ENCODE measurements at places on chromosomes 5 and 9.
A peak's percentile ranks its signal among the peaks of the same experiment; 100 is the strongest.

GRCh38 chr5:11791792-11792191 lies 112.5 kb downstream of the CTNND2 start:
- no peak for DNase-seq

- DNase-seq = peak; percentile 76
Measured at GRCh38 chr5:79850316-79850822, 140.7 kb downstream of the MTX3 start.

DNA sequence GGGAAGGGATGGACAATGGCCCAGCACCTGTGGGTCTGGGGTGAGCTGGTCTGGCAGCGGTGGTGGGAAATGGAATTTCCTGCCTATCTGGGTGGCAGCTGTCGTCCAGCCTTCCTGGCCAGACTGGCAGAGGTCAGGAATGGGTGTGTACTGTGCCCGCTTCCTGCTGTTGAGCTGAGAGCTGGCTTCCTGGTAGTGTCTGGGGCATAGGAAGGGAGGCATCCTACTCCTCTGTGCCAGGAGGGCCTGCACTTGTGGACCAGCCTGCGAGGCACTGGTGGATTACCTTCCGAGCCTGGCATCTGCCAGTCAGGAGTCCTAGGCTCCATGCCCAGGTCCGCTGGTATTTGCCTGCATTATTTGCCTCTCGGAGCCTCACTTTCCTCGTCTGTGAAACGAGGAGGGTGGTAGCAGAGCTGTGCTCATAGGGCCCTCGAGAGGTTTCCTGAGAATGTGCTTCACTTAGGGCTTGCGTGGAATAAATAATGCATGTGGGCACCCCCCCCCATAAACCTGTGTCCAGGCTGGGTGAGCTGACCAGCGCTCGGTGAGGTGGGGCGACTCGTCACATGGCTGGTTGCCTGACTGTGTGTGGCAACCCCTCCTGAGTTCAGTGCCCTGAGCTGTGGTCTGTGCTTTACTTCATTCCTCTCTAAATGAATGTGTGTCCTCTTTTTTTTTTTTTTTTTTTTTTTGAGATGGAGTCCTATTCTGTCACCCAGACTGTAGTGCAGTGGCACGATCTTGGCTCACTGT lies 47.7 kb downstream of the HMCN2 start:
- DNase-seq = no peak

DNA sequence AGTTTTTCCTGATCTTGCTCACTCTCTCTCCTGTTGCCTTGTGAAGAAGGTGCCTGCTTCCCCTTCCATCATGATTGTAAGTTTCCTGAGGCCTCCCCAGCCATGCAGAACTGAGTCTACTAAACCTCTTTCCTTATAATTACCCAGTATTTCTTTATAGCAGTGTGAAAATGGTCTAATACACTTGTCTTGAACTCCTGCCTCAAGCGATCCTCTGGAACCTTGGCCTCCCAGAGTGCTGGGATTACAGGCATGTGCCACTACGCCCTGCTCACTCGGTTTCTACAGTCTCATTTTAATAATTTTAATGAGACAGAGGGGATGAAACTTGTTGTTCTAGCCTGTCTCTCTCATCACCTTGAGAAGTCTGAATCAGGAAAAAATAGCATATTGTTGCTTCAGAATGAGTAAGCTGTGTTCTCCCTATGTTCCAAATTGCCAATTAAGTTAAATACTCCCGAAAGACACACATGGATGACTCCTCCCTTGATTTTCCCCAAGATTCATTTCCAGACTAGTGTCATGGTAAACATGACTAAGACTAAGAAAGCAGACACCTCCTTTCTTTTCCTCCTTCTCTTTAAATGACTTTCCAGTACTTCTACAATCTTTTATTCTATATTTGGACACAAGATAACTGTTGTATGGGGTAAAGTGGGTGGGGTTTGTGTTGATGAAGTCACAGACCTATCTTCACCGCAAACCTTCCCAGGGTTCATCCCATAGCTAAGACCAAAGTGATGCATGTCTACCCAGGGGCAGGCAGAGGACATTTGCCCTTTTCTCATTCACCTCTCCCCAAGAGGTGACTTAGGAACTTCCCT lies 7.8 kb upstream of the DNAJC18 start:
- no peak for DNase-seq

DNA sequence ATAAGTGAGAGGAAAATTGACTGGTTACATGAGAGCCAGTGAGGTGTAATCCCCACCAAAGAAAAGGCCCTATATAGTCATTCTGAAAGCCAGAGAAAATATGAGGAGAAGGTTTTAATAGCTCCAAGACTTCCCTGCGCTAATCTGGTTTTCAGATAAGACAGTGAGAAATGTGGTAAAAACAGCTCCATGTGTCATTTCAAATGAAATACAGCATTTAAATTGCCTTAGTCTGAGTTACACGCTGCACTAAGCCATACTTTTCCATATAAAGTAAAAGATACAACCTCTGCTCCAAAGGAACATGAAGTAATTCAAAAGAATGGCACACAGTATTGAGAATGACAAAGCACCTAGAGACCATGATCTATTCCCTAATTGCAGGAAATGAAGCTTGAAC lies 378.0 kb upstream of the PDE4D start:
- DNase-seq = no peak

DNA sequence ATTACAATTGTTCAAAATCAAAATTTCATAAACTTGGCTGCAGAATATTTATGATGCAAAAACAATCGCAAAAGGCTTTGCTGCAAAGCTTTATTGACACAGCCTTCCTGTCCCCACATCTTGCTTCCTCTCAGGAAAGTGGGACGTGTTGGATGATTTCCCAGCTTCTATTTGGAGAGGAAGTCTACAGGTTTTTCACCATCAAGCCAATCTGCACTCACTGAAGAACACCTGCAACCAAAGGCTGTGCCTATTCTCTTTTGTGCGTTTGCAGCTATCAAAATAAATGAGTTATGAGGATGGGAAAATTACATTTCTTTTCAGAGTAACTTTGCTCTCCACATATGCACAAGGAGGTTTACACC lies 214.4 kb downstream of the PLK2 start:
- no peak for DNase-seq

- DNase-seq = no peak
Measured at GRCh38 chr9:114746591-114747346, 59.1 kb downstream of the TNFSF15 start.

DNA sequence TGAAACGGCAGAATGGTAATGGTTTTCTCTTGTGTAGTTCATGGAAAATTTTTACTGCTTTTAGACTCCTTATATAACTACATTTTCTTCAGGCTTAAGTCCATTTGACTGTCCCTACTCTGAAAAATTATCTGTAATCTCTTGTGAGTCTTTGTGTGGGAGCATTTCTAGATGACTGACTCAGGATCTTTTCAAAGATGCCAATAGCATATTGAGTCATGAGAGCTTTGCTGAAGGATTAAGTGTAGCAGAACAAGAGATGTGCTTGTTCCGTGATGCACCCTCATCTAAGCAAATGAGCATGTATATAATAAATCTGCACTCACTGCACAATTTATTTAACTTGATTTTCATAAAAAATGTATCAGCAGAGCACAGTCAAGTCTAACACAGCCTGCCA lies 298.7 kb upstream of the CDH6 start:
- DNase-seq = no peak

GRCh38 chr9:76415731-76416130 lies 21.5 kb upstream of the RFK start:
- no peak for DNase-seq

- no peak for DNase-seq
Measured at GRCh38 chr9:129077236-129077635, 3.7 kb upstream of the DOLPP1 start.

- no peak for DNase-seq
Measured at GRCh38 chr5:54224103-54224826, 86.1 kb downstream of the ARL15 start.

- no peak for DNase-seq
Measured at GRCh38 chr5:82165740-82166530, 112.2 kb downstream of the RPS23 start.

DNA sequence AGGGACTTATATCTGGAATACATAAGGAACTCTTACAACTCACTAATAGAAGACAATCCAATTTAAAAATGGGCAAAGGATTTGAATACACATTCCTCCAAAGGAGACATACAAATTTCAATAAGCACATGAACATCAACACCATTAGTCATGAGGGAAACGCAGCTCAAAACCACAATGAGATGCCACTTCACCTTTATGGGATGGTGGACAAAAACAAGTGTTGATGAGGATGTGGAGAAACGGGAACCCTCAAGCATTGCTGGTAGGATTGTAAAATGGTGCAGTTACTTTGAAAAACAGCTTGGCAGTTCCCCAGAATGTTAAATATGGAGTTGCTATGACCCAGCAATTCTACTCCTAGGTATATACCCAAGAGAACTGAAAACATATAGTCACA lies 72.7 kb upstream of the IER5L start:
- DNase-seq = no peak

GRCh38 chr5:33205727-33206410 lies 234.9 kb upstream of the TARS1 start:
- no peak for DNase-seq

GRCh38 chr9:114049441-114050225 lies 28.5 kb downstream of the AMBP start:
- peak; percentile 28 for DNase-seq

DNA sequence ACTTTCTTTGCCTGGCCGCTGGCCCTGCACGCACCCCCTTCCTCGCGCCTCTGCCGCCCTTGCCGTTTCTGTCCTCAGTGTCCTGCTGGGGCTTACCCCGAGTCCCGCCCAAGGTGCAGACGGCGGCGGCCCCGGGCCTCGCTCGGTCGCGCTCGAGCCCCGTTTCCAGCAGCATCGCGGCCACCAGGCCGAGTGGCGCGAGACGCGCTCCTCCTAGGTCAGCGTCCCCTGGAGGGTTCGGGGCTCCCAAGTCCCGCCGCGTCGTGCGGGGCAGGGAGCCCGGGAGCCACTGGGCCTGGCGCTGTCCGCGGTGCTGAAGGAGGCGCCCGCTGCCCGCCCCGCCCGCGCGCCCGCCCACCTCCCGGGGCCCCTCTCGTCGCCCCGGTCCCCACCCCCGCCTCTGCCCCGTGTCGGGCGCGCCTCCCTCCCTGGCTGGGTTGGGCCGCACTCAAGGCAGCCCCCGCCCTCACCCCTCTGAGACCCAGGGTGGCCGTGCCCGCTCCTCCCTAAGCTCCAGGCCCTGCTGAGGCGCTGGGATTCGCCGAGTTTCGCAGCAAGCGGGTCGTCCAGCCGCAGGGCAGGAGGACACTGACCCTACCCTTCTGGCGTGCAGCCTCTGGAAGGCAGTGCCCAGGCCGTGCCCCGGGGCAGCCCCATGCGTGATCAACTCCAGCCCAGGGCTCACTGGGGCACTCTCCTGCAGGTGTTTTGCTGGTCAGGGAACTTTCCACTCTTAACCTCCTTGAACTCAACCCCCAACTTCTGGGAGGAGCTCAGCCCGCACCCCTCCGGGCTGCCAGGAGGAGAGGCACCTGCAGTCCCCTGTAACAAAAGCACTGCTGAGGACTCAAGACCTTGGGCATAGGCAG lies at the start of gene LHX3:
LHX3 (minus strand) TSS at position 291 of the 869 bp plus-strand sequence; CDS start at position 175, 116 bp downstream.
- DNase-seq = no peak

- DNase-seq = no peak
Measured at GRCh38 chr5:107154593-107154992, 516.1 kb downstream of the EFNA5 start.

DNA sequence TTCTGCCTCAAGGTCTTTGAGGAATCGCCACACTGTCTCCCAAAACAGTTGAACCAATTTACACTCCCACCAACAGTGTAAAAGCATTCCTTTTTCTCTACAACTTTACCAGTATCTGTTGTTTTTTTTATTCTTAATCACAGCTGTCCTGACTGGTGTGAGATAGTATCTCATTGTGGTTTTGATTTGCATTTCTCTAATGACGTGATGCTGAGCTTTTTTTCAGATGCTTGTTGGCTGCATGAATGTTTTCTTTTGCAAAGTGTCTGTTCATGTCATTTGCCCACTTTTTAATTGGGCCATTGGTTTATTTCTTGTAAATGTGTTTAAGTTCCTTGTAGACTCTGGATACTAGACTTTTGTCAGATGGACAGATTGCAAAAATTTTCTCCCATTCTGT lies 400.0 kb downstream of the DEPDC1B start:
- no peak for DNase-seq

DNA sequence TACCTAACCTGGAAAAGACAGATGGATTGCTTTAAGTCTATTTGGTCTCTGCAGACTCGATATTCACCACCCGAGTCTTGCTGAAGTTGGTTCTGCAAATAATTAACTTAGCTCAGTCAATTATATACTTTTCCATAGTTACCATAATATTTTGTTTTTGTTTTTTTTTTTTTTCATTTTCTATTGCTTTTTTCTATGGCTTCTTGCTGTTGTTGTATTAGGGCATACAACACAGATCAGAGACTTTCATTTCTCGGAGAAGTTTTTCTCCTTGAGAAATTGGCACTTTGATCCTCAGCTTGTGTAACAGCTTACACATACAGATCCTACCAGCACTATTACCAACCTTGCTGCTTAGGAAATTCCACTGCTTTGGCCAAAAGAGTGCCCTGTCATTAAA lies 88.0 kb downstream of the GPR21 start:
- no peak for DNase-seq

DNA sequence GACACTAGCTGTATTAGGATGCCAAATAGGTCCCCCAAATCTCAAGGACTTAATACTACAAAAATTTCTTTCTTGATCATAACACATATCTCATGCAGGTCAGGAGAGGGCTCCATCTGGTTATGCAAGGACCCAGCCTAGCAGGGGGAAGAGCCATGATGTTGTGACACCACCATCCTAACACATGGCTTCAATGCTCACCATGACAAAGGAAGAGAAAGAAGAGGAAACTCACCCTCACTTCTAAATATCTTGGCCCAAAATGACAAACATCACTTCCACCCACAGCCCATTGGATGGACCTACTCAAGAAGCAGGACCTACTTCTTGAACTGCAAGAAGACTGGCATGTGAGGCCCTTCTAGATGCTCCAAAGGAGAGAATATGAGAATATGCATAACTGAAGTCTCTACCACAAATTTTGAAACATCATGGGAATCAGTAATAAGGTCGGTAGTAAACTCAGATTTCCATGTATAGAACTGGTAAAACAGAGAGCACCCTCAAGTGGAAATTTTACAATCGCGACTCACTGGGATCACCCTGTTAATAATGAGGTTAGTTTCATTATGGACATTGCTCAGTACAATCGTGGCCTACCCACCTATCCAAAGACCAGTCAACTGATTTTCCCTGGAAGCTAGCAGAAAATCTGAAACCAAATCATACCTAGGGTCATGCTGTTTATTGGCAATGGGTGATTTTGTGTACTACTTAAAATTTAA lies 308.2 kb downstream of the ACTL7B start:
- DNase-seq = no peak

DNA sequence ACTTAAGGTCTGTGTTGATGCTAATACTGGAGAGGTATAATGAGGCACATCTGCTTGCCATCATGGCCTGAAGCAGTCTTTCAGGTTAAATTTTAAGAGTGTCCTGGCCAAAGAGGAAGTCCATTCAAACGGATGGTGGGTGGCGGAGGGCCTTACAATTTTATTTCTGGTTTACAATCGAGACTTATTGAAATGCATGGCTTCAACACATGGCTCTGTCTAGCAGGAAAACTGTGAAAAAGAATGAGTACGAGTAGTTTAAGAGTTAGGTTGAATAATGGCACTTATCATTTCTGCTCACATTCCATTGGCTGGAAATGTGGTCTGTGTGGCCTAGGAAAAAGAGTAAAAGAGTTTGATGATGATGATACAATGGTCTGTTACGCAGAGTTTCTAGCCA lies 42.1 kb downstream of the LRRC70 start:
- DNase-seq = no peak

GRCh38 chr9:18009902-18010301 lies 431.0 kb downstream of the SH3GL2 start:
- DNase-seq = no peak

GRCh38 chr5:158086856-158087255 lies 227.9 kb upstream of the CLINT1 start:
- DNase-seq = no peak
